ENCODE measurements at places on chromosomes 4 and X. TPM values are rescaled to one million over a fixed set of nuclear protein-coding genes. Genes with fewer than 3 reads are reported as not detected.

The MAGEC1 gene
- not detected for total RNA-seq

GRCh38 chr4:55447108-55447708, 51.5 kb downstream of the TMEM165 start:
- no peak for DNase-seq

- no peak for DNase-seq
Observed at GRCh38 chr4:1242506-1243450, 6.2 kb downstream of the CTBP1 start.

The GPR50 gene
- total RNA-seq, result not detected

GRCh38 chrX:37378830-37379229, 29.7 kb downstream of the PRRG1 start:
- no peak for DNase-seq

DNA sequence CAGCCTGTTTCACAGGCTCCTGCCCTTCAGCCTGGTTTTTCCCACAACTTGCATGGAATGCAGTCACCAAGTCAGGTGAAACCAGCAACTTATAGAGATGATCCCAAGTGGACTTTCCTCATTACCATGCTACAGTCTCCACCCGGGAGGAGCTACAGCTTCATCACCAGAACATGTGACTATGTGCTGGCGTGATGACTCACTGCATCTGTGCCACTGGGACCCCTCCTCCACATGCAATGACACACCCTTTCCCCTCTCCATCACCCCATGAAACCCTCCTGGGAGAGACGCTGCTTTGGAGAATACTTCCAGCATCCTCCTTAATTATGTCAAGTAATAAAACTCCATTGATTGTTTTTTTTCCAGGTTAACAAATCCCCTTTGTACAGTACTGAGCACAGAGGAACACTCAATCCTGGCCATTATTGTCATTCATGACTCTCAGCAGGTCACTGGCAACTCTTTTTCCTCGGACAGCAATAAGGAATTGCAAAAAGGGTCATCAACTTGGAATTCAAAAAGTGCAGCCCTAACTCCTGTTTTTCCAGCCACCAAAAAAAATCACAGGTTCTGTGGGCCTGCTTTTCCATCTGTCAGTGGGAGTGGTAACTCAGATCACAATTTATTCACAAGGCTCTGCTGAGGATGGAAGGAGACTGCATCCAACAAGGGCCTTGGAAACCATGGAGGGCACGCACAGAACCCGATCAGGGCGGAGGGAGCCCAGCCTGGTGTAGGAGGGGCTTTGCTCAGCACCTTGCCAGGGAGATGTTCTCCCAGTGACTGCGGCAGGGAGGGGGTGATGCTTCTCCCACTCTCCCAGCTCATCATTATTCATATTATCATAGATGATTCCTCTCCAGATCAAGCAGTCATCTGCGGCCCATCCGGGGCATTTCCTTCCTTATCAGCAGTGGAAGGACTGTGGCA, 17.4 kb downstream of the QDPR start:
- DNase-seq, result no peak

- no peak for DNase-seq
Observed at GRCh38 chr4:139918591-139918990, 235.4 kb downstream of the MAML3 start.

The AFP gene
- total RNA-seq, result not detected

GRCh38 chr4:36213977-36214376, 30.3 kb downstream of the ARAP2 start:
- no peak for DNase-seq

The TREX2 gene
- total RNA-seq, result 4.3 TPM

The FREM3 gene
- 0.27 TPM for total RNA-seq

DNA sequence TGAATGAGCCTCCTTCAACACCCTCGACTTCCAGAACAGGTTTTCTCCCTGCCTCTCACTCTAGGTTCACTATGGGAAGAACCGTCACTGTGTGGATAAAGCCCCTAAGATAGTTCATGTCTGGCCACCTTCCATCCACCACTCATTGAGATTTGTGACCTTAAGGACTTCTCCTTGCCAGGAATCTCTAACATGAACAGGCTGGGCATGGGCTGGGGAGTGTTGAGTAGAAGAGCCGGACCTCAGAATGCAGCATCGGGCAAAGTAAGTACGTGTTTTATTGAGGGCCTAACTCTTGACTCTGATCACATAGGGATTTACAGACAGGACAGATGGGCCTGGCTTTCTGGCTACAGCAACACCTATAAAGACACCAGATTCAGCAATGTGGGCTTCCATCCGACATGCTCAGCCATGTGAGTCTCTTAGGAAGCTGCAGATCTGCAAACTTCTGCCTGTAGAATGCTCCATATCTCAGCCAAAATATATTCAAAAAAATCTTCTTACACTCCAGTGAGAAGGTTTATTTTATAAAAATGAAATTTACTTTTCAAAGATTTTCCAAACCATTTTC, 26.4 kb upstream of the TRIM60 start:
- no peak for DNase-seq

GRCh38 chrX:3362956-3363355, 16.5 kb upstream of the MXRA5 start:
- DNase-seq, result no peak

DNA sequence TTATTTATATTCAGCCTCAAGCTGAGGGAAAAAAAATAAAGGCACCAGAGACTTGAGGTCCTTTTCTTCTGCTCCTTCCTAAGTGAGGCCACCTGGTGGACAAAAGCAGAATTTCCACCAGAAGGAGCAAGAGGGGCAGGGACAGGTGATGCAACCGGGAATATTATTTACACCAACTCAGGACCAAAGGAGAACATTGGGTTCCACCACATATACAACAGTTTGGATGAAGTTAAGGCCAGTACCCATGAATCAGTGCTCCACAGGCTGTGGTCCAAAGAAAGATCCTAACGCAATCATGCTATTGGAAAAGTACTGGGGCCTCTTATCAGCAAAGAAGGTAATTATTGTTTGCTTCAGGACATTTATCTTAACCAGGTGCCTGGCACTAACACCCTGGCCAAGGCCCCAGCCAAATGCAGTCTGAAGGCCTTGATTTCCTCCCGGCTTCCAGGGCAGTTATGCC, 57.4 kb downstream of the TSC22D3 start:
- DNase-seq, result peak; percentile 58

The HS3ST1 gene
- 1.6 TPM for total RNA-seq

The CLCN5 gene
- total RNA-seq, result 2.2 TPM

The RNF128 gene
- not detected for total RNA-seq

The FAM9C gene
- not detected for total RNA-seq

- DNase-seq, result no peak
Observed at GRCh38 chr4:113537628-113538027, 223.9 kb downstream of the CAMK2D start.

The RLIM gene
- total RNA-seq, result 24.2 TPM

GRCh38 chr4:150782921-150783320, 201.0 kb downstream of the MAB21L2 start:
- DNase-seq, result no peak

GRCh38 chrX:48466696-48467095, 3.4 kb downstream of the SLC38A5 start:
- DNase-seq, result no peak

The FAM50A gene
- 10.5 TPM for total RNA-seq

GRCh38 chr4:1523033-1523432, 116.8 kb upstream of the NKX1-1 start:
- no peak for DNase-seq

GRCh38 chr4:89820010-89820409, 17.0 kb downstream of the SNCA start:
- DNase-seq, result no peak

The SPATA4 gene
- total RNA-seq, result not detected

DNA sequence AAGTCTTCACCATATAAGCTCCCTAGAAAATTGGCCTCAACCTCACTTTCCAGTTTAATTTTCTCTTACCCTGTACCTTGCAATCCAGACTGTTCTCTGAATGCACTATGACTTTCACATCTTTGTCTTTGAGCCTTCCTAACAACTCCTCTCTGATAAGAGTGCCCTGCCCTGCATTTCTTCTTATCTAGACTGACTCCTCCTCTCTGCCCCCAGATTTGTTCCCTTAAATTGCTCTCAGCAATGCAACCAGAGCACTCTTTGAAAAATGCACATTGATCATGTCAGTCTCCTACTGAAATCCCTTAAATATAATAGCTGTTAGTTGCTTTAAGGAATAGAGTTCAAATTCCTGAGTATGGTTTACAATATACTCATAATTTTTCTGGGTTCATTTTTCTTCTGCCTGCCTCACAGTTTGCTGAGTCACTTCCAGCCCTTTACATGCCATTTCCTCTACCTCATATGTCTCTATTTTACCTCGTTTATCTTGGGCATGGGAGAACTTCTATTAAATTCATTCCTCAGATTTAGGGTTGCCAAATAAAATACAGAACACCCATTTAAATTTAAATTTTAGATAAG, 582.7 kb upstream of the AADAT start:
- no peak for DNase-seq

The AREG gene
- 11.6 TPM for total RNA-seq

DNA sequence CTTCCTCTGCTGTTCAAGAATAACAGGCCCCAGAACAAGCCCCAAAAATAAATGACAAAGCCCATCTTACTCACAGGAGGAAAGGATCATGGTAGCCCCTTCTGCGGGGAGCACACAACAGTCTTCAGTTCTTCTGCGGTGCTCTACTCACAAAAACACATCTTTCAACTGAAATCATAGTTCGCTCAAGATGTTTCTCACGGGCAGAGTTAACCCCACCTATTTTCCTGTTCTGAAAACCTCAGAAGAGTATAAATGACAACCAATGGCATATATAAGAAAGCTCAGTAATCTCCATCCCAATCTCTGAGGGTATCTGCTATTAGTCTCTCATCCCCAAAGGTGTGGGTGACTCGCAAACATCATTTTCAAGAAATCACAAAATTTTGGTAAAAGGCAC, at the start of gene TXK:
Gene TXK, minus strand, starts transcription at position 170 of the 400 bp plus-strand sequence. Its CDS starts 80 bp downstream, at position 90.
- no peak for DNase-seq

- DNase-seq, result no peak
Observed at GRCh38 chr4:87316961-87317360, 5.7 kb downstream of the HSD17B13 start.

- no peak for DNase-seq
Observed at GRCh38 chrX:16587836-16588235, 62.1 kb upstream of the S100G start.

The WWC2 gene
- total RNA-seq, result 1.1 TPM

The SYP gene
- total RNA-seq, result 2.4 TPM

GRCh38 chr4:141614878-141615586, 21.4 kb upstream of the IL15 start:
- DNase-seq, result no peak

The PABPC5 gene
- under 0.01 TPM for total RNA-seq

- no peak for DNase-seq
Observed at GRCh38 chrX:42087960-42088359, 164.6 kb upstream of the CASK start.

GRCh38 chr4:25889589-25890503, 24.2 kb upstream of the SMIM20 start:
- DNase-seq, result no peak

GRCh38 chrX:131621650-131622049, 77.8 kb downstream of the OR13H1 start:
- no peak for DNase-seq

DNA sequence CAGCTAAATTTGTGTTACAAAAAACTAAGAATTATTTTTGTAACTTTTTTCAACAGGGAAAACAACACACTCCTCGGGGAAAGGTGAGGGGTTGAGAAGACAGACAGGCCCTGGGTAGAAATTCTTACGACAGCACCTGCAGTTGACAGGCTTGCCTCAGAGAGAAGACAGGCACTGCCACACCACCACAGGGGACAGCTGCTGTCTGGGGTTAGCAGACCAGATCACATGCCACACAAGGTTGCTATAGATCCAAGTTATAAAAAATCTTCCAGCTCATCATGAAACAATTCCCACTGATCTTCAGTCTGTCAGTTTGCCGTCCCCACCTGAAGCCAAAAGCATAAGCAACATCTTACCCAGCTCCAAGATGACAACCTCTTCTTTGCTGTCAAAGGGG, 143.2 kb upstream of the ZCCHC13 start:
- DNase-seq, result no peak

GRCh38 chrX:135086197-135086854, 34.0 kb downstream of the ETDB start:
- peak; percentile 71 for DNase-seq

The ZNF718 gene
- 7.3 TPM for total RNA-seq

- DNase-seq, result no peak
Observed at GRCh38 chr4:20127626-20128025, 124.1 kb upstream of the SLIT2 start.

The IL3RA gene
- total RNA-seq, result 23.4 TPM

- DNase-seq, result no peak
Observed at GRCh38 chr4:93635943-93636342, 192.6 kb upstream of the ATOH1 start.

The BEND2 gene
- under 0.01 TPM for total RNA-seq

GRCh38 chr4:13371048-13371447, 113.1 kb downstream of the RAB28 start:
- DNase-seq, result no peak

Measured in hematopoietic multipotent progenitor cell (in vitro differentiated cells).